ENCODE measurements at places on chromosomes 11 and 22.

DNA sequence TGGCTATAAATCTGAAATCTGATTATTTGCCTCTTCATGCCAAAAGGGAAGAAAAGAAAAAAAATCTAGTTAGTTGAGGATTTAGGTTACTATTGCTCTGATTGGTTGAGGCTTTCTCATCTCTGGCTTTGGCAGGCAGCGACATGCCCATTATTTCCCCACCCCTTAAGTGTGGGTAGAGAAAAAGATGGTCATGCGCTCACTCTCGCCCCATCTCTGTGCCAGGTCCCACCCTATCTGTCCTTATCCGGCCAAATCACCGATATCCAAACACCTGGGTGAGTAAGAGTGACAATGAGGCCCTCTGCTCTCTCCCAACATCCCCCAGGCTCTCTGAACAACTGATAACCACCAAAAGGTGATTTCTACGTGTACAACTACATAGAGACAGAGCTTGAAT lies 31.2 kb upstream of the SNX19 start:
- no peak for DNase-seq

DNA sequence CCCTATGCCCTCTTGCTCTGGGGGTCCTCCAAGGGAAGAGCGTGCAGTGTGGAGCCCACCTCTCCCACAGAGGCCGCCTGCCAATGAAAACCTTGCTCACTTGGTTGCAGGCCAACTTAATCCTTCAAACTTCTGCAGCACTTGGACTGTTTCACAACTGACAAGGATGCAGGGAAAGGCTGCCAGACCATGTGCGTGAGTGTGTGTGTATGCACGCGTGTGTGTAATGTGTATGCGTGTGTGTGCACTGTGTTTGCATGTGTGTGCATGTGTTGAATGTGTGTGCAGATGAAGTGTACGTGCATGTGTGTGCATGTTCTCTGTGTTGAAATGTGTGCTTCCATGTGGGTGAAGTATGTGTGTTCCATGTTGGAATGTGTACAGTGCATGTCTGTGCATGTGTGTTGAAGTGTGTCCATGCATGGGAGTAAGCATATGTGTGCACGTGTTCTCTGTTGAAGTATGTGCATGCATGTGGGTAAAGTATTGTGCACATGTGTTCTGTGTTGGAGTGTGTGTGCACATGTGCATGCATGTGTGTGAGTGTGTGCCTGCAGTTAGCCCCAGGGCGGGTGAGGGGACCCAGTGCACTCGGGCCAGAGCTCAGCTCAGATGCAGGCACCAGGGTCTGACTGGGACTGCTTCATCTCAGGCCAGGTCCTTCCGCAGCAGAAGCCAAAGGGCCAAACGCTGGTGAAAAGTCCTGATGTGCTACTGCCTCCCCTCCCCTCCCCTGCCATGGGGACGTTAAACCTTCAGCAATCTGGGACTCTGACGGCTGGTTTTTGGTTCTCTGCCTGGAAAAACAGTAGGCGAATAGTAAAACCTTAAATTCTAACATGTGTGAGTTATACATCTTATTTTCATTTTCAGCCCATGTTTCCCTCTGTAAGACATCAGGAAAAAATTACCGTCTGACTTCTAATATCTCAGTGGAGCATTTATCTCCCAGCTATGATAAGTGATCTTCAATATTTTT lies 72.0 kb downstream of the FLI1 start:
- no peak for DNase-seq

DNA sequence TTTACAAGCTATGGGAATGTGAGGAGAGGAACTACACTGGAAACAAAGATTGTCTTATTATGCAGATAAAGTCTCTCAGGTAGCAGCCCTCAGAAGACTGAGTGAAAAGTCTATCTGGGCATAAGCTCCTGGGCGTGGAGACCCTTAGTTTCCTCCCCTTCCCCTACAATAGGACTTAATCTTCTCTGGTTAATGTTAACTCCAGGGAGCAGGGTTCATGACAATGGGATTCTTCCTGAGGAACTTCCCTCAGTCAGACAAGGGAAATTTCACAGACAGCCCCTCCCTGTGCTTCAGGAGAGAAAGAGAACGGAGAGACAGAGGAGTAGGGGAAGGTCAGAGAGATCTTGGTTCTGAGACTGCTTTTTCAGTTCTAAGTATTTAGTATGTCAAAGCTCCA lies 1428.6 kb downstream of the LRRC4C start:
- DNase-seq = no peak

DNA sequence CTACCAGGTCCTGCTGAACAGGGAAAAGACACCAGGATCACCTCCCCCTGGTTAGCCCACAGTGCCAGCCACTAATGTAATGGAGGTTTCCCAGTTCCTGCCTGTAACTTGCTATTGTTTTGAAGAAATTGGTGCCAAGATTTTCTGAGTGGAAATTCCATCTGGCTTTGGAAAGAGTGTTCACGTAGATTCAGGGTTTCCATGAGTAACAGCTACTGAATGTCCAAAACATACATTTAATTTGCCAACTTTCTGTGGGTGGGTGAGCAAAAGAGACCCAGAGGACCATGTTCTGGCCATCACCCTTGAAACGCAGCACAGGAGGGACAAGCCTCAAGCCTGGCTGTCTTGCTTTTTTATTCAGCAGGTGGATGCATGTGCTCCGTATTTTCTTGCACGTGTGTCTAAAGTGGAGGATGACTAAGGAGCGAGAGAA lies 8.8 kb upstream of the DKK3 start:
- DNase-seq = peak; percentile 44

DNA sequence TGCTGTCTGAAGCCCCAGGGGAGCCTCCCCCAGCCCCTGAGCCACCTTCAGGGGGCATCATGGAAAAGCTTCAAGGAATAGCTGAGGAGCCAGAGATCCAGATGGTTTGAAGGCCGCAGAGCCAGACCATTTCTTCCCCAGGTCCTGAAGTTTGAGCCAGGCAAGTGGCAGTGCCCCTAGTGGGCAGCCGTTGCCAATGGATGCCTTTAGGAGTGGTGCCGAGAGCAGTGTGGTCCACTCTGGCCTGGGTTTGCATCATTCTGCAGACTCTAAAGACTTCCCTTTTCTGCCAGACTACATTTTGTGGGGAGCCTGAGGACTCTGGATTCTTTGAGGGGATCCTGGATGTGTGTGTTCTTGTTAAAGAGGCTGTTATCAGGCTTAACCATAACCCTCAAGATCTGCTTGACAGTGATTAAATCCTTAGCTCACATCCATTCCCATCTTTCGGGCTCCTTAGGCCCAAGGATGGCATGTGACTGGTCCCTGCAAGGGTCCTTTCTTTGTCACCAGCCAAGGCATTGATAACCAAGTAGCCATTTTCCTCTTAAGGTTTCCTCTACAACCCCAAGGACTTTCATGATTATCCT lies 13.1 kb downstream of the HINFP start:
- no peak for DNase-seq

- no peak for DNase-seq
Observed at GRCh38 chr11:67268962-67269268, 2.6 kb downstream of the GRK2 start.

DNA sequence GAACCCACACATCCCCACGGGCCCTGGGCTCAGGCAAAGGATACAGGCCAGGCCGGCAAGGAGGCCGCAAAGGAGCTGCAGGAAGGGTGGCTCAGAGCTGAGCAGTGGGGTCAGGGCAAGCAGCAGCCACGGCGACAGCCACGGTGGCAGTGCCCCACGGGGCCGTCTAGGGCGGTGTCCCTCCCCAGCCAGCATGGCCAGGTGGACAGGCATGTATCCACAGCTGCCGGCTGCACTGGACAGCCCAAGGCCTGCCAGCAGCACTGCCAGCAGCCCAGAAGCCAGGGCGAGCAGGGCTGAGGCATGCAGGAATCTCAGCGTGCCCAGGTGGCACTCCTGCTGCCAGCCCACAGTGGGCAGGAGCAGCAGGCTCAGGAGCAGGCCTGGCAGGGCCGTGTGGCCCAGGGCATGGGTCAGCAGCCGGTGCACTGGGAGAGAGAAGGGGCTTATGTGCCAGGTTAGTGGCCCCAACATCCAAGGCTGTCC lies 3.9 kb downstream of the RHBDD3 start:
- no peak for DNase-seq

DNA sequence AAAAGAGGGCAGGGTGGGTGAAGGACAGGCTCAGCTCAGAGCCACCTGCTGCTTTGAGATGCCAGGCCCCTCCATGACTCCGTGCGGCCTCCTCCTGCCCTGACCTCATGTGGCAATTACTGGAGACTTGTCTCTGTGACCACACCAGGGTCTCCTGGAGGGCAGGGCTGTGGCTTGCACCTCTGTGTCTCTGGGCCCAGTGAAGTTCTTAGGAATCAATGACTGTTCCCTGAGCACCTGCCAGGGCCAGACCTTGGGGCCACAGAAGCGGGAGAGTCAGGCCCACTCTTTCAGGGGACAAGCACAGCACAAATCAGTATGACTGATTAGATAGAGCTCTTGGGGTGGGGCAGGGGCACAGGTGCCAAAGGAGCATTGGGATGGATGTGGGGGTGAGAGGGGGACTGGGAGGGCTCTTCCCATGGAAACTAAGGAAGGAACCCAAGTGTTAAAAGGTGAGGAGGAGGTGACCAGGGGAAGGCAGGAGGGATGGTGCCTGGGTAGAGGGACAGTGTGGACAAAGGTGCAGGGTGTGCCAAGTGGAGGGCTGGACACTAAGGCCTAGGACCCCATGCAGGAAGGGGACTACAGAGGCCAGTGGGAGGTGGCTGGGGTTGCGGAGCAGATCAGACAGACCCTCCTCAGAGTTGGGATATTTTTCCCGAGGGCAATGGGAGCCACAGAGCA lies 77.3 kb upstream of the SHISAL1 start:
- no peak for DNase-seq

DNA sequence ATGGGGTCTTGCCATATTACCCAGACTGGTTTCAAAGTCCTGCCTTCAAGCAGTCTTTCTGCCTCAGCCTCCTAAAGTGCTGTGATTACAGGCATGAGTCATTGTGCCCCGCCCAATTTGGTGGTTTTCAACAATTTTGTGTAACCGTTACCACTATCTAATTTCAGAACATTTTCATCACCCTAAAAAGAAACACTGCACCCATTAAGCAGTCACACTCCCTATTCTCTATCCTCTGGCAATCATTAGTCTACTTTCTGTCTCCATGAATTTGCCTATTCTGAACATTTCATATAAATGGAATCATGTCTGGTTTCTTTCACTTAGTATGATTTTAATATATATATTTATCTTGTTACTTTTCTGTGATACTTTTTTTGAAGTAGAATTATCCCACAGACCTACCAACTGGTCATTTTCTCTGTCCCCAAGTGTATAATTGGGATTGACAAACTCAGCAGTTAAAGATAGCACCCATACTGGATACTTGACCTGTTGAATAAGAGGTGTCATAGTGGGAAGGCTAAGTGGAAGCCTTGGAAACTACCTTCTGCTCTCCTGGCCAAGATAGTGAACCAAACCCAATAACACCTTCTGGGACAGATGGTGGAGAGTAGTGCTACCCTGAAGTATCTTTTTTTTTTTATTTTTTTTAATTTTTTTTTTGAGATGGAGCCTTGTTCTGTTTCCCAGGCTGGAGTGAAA lies 64.8 kb downstream of the STIM1 start:
- peak; percentile 82 for DNase-seq

- no peak for DNase-seq
Observed at GRCh38 chr22:25540908-25541660, 23.4 kb upstream of the GRK3 start.

DNA sequence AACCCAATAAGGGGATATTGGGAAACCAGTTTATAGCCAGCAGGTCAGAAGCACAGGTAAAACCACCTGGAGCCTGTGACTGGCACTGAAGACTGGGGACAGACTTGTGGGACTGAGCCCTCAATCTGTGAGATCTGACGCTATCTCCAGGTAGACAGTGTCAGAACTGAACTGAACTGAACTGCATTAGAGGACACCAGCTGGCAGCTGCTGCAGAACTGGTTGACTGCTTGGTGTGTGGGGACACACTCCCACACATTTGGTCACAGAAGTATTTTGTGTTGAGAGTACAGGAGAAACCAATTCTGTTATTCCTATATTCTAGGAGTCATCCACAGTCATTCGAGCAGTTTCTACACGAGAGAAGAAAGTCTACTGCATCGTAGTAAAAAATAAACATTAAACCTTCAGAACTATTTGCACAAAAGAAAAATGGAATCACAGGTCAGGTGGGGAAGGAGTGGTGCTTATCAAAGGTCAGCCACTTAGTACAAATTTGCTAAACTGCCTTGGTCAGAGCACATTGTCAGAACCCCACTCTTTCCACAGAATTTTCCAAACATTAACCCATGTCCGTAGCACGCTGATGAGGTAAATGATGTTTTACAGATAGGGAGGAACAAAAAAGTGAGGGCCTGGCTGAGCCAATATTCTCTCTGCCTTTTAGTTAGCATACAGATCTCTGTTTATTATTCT lies 77.2 kb downstream of the SIK3 start:
- no peak for DNase-seq

DNA sequence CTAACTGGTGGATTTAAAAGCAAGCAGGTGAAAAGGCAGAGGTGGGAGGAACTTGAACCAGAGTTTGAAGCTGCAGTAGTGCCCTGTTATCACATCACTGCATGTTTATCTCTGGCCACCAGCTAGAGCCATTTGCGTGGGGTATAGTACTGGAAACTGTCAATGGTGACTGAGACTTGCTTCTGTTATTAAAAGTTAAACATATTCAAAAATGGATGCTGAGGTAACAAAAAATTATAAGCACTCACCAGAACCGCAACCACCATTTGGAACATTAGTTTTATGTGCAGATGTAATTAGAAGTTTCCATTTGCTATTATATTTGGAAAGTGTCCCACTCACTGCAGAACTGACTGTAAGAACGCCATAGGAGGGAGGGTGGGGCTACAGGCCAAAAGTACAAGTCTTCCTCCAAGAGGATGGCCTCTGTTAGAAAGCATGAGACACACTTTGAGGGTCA lies 1.2 kb upstream of the CD59 start:
- DNase-seq = peak; percentile 22

All from EL (cell line).